T-helper 9 cell (primary cell): ENCODE measurements at places on chromosomes 3 and 15.
A peak's percentile ranks its signal among the peaks of the same experiment; 100 is the strongest.

DNA sequence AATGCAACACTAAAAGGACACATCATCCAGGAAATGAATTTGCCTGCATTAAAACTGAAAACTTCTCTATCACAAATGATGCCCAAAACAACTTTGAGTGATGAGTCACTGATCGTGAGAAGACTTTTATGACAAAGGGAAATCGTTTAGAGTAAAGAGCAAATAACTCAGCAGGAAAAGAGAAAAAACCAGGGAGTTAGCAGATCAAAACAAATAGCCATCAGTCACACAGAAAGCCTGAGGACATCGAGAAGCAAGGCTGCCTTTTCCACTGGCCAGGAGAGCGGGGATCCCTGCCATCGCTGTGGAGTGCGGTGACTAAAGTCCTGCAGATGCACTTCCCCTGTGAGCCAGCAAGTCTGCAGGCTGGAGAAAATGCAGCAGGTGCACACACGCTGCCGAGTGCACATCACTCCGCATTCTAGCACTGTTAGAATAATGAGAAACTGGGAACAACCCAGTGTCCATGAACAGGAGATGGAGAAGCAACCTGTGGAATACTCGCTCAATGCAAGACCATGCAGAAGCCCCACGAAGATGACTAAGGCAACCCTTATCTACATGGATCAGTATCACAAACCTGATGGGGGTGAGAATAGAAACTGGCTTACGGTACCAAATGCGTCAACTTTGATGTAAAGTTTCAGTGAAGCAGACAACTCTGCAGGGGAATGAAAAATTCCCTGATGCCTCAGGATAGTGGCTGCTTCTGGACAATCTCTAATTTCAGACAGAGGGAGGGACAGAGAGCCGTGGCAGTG, 86.4 kb downstream of the NSMCE3 start:
- DNase-seq, result no peak

GRCh38 chr3:45204136-45204535, 22.0 kb downstream of the TMEM158 start:
- no peak for DNase-seq

DNA sequence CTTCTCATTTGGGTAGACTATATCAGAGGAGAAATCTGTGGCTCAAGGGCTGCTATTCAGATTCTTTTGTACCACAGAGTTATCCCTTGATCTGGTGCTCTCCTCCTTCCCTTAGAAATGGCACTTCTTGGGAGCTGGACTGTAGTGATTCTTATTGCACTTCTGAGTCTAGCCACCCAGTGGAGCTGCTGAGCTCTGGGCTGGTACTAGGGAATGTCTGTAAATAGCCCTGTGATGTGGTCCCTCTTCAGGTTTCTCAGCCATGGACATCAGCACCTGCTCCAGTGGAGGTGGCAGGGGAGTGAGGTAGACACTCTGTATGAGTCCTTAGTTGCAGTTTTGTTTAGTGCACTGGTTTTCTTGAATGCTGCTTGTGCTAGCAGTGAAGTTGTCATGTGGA, 1292.6 kb downstream of the SI start:
- no peak for DNase-seq

- DNase-seq, result no peak
Observed at GRCh38 chr3:138206196-138206595, 19.1 kb downstream of the ARMC8 start.

DNA sequence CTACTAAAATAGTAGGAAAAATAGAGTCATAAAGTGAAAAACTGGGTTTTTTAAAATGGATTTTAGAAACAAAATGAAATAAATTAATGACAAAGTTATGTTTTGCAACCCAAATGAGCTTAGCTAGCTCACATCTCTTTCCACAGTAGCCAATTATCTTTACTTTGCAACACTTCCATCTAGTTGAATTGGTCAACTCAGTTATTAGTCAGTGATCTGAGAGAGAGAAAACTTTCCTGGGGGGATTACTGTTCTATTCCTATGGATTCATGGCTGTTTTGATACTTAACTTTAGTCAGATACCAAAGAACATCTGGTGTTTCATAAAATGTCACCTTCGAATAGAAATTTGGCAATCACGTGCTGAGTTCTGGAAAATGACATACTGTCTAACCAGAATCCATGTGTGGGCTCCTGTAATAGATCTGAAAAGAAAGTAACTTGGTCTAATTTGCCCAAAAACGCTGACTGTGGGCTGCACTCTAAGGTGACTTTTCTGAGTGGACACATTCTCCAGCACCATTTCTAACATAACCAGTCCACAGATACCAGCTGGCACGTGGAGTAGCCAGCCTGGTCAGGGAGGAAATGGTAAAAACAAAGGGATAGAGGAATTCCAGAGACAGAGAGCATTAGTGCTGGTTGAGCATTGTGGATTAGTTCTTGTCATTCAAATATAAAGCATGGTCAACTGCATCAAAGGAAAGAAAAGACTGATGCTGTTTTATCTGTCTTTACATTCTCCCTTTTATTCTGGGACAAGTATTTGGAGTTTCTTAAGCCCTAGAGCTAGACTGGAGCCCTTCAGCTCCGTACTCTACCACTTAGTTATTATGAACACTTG, 45.2 kb upstream of the CCDC80 start:
- DNase-seq, result no peak

DNA sequence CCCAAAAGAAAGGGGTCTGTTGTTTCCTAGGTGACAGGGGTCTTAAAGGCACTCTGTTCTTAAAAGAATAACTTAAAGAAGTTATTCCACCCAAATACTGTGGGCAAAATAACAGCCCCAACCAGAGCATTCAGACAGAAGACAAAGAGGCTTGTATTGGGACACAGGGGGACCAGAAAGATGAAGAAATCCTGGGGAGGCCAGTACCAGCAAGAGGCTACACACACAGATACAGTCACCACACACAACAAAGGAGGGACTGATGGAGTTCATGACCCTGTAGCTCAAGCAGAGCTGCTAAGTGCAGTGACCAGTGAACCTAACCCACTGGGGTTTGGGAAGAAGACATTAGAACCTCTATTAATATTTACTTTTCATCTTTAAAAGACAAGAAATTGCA, 59.0 kb downstream of the MTHFS start:
- DNase-seq, result no peak

- DNase-seq, result peak; percentile 65
Observed at GRCh38 chr15:31365655-31366127, 39.1 kb downstream of the KLF13 start.

DNA sequence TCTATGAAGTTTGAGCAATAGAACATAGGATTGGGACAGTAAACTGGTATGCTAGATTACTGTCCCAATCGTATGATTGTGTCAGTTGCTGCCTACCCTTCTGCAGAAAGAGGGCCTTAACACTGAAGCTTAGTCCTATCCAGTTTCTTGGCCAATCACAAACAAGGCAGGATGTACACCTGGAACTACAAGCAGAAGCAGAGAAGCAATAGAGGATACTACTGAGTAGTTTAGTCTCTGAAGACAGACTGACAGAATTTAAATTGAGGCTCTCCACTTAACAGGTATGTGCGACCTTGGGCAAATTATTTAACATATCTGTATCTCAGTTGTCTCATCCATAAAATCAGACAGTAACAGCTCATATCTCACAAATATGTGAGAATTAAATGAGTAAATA, 85.0 kb downstream of the ZNF280D start:
- no peak for DNase-seq

DNA sequence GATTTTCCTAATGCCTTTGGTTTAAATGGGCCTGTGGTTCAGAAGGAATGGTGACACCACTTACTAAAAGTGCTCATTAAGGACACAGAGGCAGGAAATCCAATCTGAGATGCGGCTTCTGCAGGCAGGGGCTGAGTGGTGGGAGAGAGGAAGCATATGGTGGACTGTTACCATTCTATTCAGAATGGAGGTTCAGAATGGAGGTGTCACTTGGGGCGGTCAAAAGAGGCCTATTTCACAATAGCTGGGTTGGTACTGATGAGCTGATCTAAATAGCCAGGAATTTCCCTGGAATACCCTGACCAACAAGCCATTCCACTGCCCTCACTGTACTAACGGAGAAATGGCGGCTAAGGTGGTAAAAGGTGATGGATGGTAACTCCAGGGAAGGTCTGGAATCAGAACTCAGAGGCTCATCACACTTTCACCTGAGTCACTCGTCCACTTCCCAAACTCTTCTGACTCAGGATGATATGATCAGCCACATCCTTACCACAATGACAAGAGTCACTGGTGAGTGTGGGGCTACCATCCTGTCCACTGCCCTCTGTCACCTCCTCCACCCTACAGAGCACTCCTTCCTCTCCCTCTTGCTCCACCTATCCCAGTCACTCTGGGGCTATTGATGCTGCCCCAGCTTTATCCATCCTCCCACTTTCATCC, 15.7 kb downstream of the RFT1 start:
- DNase-seq, result no peak

DNA sequence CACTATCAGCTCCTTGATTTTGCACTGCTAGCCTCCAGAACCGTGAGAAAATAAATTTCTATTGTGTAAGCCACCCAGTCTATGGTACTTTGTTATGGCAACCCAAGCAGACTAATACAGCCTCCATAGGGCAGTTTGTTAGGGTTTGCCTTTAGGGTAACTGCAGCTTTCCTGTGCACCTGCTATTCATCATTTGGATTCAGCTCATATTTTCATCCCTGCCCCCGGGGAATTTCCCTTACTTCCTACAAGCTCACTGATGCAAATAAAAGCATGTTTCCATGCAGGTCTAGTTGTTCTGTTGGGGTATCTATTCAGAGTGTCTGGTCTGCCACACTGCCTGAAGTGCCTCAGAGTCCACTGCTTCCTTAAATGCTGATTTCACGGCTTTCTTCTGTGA, 48.6 kb upstream of the ATOSA start:
- no peak for DNase-seq

GRCh38 chr3:193564012-193564411, 9.3 kb upstream of the ATP13A4 start:
- no peak for DNase-seq

GRCh38 chr3:187735837-187736236, 9.4 kb downstream of the BCL6 start:
- no peak for DNase-seq

- DNase-seq, result no peak
Observed at GRCh38 chr3:16151109-16151508, 23.4 kb upstream of the GALNT15 start.

DNA sequence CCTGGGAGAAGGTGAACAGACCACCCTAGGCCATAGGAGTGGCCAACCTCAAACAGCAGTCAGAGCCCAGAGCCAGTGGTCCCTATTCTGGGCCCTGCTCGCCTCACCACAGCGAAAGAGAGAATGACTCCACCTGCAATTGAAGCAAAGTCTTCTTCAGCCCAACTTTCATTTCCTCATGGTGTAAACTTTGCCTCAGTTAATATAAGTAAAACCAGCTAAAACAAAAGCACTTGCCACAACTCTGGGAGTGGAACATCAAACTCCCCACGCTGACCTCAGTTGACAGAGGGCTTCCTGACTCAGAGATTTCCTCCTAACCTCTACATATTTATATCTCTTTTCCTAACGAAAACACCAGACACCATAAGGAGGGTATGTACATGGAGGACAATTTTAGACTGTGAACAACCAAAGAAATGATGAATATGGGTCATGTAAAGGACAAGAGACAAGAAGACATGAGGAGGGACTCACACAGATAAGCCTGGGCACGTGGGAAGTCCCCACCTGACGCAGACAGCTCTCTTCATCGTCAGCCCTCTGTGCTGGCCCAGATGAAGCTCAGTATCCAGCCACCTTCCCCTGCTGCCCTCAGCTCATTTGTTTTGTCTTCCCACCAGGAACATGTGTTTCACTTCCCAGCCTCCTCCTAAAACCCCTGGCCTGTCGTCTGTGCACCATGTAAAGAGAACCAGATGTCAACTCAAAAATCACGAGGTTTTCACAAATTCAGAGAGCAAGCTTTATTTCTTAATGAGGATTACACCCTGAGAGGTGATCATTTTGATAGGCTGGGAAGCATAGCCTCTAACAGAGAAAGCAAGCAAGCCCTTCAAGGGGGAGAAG, 140.9 kb downstream of the KCNMB2 start:
- DNase-seq, result no peak

DNA sequence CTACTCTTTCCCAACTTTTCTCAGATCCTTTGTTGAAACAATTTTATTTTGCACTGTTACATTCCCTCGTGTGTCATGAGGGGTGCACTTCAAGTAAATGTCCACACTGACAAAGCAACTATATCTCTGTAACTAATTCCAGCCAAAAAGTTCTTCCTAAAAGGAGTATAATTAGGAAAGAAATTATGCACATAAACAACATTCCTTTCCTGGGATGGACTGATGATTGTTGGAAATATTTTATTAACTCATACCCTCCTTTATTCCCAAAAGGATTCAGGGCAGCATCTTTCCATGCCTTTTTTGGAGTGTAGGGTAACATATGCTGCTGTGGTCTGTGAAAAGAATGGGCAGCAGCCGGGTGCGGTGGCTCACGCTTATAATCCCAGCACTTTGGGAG, 426.1 kb upstream of the THBS1 start:
- DNase-seq, result no peak

DNA sequence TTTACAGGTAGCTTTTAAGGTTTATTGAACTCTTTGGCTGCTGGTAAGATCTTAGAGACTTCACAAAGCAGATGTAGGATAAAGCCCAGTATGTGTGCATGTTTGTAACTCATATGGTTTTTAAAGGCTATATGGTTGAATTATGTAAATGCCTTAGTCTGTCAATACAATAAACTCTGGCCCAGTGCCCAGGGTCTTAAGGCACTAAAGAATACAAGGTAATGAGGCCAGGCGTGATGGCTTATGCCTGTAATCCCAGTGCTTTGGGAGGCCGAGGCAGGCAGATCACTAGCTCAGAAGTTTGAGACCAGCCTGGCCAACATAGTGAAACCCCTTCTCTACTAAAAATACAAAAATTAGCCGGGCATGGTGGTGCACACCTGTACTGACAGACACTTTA, 170.3 kb upstream of the CGNL1 start:
- DNase-seq, result no peak

DNA sequence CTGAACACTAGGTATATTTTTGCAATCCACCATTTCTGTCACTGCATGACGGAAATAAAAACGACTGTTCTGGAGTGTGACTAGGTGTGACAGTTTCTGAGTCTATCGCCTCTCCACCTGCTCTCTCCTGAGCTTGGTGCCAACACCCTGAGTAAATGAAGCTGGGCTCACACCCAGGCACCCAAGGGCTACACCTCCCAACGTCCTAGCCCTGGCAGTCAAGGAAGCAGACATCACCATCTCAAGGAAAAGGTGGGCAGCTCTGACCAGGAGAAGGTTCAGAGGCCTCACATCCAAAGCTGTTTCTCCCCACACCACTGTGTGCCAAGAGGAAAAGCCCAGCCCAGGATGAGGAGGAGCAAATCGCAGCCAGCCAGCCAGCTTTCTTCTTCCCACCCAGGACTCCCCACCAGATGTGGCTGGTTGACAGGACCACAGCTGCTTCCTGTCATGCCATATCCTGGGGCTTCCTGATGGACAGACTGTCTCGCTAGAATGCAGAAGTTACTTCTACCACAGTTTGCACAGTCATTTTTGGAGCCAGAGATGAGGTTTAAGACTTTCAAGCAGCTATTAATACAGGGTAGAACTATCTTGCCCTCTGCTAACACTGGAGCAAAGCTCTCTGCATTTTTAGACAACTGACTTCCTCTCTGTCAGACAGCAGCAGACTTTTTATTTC, 3.3 kb downstream of the SCAMP2 start:
- no peak for DNase-seq

GRCh38 chr15:64443747-64444621, 16.4 kb upstream of the ZNF609 start:
- DNase-seq, result no peak

GRCh38 chr3:107506458-107506857, 16.3 kb upstream of the BBX start:
- DNase-seq, result no peak
